ENCODE measurements at places on chromosomes 11 and 22.

- no peak for DNase-seq
Measured at GRCh38 chr22:49300241-49300640, 527.4 kb downstream of the BRD1 start.

GRCh38 chr11:67323526-67323925 lies 20.2 kb downstream of the SSH3 start:
- DNase-seq: no peak

- DNase-seq: no peak
Measured at GRCh38 chr22:46201059-46201757, 48.9 kb downstream of the CDPF1 start.

GRCh38 chr11:762421-763072 lies 14.7 kb downstream of the GATD1 start:
- no peak for DNase-seq

DNA sequence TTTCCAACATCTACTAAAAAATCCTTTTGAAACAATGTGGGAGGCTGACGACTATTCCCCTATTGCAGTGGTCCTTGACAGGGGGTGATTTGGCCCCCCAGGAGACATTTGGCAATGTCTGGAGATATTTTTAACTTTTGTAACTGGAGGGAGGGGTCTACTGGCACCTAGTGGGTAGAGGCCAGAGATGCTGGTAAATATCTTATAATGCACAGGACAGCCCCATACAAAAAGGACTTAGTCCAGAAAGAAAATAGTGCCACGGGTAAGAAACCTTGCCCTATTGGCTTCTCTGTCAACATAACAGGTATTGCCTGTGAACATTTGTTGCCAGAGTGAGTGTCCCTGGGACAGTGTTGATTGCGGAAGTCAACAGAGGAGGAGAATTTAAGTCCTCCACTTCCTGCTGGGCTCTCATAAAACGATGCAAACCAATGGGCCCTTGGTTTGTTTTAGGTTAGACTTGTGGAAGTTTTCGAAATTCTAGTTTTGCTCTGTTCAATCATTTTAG lies 101.6 kb downstream of the MAML2 start:
- no peak for DNase-seq

- DNase-seq: no peak
Measured at GRCh38 chr11:19739872-19740271, 27.2 kb downstream of the NAV2 start.

- DNase-seq: no peak
Measured at GRCh38 chr11:104858882-104859775, 39.1 kb downstream of the CASP12 start.

- no peak for DNase-seq
Measured at GRCh38 chr11:66708094-66708493, 20.9 kb downstream of the SPTBN2 start.

- DNase-seq: no peak
Measured at GRCh38 chr11:22668005-22668796, 1.8 kb downstream of the GAS2 start.

DNA sequence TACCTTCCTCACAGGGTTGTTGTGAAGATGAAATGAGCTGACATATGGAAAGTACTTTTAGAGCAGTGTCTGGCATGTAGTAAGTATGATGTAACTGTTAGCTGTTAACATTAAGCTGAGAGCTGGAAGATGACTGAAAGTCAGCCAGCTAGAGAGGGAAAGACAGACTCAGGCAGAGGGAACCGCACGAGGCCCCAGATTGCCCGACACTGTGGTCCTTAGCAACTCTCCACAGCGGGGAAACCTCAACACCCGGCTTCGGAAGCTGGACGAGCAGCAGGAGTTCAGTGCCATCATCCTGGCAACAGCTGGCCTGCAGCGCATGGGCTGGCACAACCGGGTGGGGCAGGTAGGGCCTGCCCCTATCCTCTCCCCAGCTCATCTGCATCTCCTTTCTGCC lies 6.5 kb downstream of the HMBS start:
- no peak for DNase-seq

DNA sequence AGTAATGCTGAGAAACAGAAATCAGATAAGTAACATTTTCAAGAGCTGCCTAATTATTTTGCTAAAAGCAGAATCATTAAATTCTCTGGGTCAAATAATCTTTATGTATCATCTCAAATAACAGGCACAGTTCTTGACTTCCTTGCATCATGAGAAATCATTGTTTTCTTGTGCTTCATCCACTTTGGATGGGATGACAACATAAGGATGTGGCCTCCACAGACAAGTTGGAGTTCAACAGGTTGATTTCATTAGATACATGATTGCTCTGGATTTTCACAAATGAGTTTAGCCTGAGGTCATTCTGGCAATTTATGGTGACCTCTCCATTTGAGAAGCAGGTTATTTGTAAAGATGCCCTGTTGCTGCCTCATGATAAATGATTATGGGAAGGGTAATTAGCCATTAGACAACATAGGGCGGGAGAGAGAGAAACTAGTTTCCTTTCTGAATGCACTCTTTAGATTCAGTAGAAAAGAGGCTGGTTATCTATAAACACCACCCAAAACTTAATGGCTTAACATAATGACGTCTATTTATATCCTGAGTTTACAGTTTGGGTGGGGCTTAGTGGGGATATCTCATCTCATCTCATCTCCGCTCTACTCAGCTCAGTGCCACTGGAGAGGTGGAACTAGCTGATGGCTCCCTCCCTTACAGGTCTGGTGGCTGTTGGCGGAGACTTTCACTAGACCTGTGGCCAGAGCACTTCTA lies 35.0 kb upstream of the ADORA2A start:
- no peak for DNase-seq

DNA sequence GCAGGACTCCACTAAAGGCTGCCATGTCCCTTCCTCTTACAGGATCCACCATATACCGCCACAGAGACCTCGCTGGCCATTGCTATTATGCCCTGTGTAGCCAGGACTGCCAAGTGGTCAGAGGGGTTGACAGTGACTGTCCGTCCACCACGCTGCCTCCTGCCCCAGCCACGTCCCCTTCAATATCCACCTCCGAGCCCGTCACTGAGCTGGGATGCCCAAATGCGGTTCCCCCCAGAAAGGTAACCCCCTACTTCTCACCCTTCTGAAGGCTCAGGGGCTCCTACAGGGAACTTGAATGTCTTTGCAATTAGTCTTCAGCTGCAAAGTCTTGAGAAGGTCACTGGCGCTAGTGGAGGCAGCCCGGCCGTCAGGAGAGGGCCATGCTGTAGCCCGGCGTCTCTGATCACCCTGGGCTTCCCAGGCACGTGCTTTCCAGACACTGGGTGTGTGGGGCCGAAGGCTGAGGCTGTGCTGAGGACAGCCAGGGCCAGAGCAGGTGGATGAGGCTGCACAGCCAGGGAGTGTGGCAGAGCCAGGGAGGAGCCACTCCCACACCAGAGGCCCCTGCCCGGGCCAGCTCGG lies 30.0 kb upstream of the MUC5B start:
- peak; percentile 9 for DNase-seq

GRCh38 chr22:30077279-30077880 lies 2.9 kb upstream of the HORMAD2 start:
- no peak for DNase-seq

GRCh38 chr22:37661160-37661924 lies 2.8 kb downstream of the PDXP start:
- DNase-seq: no peak

Data from left ventricle myocardium inferior (tissue), 1 donor.